ENCODE measurements at places on chromosomes 2 and 18. TPM values are rescaled to one million over a fixed set of nuclear protein-coding genes. Genes with fewer than 3 reads are reported as not detected.

The COL3A1 gene
- 20.5 TPM for total RNA-seq

The M1AP gene
- total RNA-seq = not detected

The EFHD1 gene
- total RNA-seq = not detected

The TEKT4 gene
- not detected for total RNA-seq

The GCA gene
- 6.8 TPM for total RNA-seq

The SCG2 gene
- 11.2 TPM for total RNA-seq

The TMEM131 gene
- total RNA-seq = 23.9 TPM

The REEP1 gene
- total RNA-seq = 0.55 TPM
